CD4-positive, alpha-beta T cell treated with Interleukin-1 beta for 1 hour (primary cell): ENCODE measurements at places on chromosomes 2 and 18.

GRCh38 chr18:68800075-68800474, 2.2 kb downstream of the CCDC102B start:
- DNase-seq, result no peak

DNA sequence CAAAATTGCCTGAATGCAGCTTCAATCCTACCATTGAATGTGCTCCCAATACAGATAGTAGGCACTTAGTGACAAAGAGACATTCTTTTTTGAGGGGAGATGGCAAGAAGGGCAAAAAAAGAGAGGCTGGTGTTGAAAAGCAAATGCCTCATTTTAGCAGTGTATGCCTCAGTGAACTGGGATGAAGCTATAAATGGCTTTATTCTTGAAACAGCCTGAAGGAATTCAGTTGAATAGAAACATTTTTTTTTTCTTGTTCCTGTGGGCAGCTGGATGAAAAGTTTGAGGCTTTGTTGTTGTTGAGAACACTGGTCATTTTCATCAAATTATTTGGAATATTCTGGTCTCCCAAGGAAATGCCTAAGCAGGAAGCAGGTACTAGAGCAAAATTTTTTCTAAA, 228.9 kb downstream of the RNF144A start:
- DNase-seq, result no peak

DNA sequence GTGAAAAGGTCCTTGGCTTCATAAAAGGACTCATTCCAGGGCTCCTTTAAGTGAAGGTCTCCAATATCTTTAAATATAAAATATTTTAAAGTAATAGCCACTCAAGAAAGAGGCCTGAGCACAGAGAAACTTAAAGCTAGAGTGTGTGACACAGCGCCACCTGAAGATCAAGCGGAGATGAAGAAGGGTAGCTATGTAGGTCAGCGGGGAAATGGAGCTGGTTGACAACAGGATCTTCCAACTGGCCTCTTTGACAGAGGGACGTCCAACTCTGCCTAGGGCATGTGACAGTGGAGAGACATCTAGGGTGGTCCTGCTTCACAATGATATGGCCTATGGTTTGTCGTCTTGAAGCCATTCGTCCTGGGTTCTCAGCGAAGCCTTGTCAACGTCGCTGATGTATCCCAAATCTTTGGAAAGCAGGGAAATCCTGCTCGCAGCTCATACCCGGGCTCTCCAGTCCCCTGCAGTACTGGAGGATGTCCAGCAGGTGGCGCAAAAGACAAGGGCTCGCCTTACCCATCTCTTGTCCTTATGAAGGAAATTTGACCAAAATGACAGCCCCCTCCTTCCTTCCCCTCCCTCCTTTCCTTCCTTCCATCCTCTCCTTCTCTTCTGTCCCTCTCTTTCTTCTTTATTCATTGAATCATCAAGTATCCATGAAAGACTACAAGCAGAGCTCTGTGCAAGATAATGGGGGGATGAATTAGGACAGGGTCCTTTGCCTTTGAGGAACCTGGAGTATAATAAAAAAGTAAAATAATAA, 59.6 kb downstream of the LONRF2 start:
- DNase-seq, result peak; percentile 42

GRCh38 chr2:237873421-237873831, 14.0 kb downstream of the RAMP1 start:
- DNase-seq, result no peak

- no peak for DNase-seq
Measured at GRCh38 chr18:58464104-58464625, 164.7 kb downstream of the ALPK2 start.

GRCh38 chr2:123839326-123839725, 185.8 kb upstream of the CNTNAP5 start:
- DNase-seq, result no peak

DNA sequence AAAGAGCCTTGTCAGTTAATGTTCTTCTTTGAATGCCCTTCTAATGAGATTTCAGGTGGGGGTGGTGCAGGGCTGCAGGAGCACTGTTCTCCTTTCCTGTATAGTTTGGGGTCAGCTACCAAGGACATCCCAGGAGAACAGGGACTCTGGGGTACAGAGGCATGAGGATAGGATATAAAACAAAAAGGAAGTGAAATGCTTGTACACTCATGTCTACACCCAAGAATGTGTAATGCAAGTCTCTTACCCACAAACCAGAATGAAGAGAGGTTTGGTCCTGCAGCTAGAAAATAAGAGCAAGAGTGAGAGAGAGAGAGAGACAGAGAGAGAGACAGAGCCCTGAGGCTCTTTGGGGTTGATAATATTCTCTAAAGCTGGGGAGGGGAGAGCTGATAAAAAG, 151.8 kb upstream of the KCTD1 start:
- no peak for DNase-seq
